ENCODE measurements at places on chromosomes 3 and 15. TPM values are rescaled to one million over a fixed set of nuclear protein-coding genes. Genes with fewer than 3 reads are reported as not detected.

DNA sequence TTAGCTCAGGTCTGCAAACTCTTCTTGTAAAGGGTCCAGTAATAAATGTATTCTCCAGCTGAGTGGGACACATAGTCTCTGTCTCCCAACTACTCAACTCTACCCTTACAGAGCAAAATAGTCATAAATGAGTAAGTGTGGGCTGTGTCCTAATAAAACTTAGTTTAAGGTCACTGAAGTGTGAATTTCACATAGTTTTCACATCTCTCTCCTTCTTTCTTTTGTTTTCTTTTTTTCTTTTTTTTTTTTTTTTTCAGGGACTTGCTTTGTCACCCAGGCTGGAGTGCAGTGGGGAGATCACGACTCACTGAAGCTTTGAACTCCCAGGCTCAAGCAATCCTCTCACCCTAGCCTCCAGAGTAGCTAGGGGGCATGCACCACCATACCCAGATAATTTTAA is 1.9 kb upstream of the ACTL6A start:
- no peak for DNase-seq

DNA sequence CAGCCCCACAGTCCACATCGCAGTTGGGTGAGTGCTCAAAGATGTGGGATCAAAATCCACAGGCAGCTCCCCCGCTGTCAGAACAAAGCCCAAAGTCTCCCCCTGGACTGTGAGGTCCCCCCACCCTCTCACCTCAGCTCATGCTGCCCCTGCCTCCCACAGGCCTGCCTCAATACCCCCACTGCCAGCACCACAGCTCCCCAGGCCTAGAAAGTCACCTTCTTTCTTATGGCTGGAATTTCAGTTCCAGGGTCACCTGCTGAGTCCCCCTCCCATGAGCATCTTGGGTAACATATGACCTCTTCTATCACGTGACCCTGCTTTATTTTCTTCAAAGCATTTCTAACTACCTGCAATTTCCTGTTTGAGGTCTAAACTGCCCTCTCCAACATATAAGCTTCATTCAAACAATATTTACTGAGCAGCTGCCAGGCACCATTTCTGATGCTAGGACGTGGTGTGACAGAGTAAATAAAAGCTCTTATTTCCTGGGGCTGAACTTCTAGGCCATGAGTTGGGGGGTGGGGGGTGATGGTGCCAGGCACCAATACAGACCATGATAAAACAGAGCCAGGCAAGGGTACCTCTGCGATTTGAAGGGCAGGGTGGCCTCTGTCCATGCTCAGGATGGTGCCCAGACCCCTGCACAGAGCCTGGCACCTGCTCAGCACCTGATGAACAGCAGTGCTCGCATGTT is 2.4 kb upstream of the TMEM89 start:
- no peak for DNase-seq

- DNase-seq, result no peak
Observed at GRCh38 chr3:158732856-158733200, 571 bp upstream of the RARRES1 start.

Gene OCA2
- polyA plus RNA-seq, result 2.7 TPM

Gene POPDC2
- polyA plus RNA-seq, result 10.6 TPM
